Stimulated activated CD4-positive, alpha-beta T cell treated with anti-CD3 and anti-CD28 coated beads, Interleukin-15, amount 100 ng/mL, for 24 hours (primary cell): ENCODE measurements at places on chromosomes 2 and 18.

GRCh38 chr2:56666777-56667176, 483.0 kb downstream of the CCDC85A start:
- DNase-seq = no peak

GRCh38 chr2:239292531-239292930, 108.3 kb downstream of the HDAC4 start:
- no peak for DNase-seq

DNA sequence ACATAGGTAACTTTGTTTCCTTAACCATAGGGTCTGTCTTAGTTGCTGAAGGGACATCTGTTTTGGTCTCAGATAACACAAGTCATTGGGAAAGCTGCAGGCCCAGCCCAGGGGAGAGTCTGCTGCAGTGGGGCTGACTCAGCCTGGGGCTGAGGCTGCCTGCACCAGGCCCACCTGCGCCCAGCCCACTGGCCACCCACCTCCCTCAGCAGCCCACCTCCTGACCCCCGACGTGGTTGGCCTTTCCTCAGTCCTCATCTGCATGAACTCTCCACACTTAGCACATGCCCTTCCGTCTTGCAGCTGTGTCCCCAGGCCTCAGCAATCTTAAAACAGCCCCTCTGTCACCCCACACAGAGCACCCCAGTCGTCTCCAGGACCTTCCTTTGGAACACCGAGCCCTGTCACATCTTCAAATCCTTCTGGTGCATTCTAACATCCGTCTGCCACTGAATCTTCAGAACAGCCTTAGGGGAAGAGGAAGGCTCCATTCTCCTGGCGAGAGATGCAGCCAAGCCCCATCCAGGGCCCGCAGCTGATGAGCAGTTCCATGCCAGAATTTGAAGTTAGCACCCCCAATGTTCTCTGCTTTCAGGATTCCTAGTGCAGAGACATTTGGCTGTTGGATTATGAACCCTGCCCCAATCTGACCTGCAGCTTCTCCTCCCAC, 231.4 kb downstream of the SEPTIN10 start:
- no peak for DNase-seq

- DNase-seq = no peak
These were observed 1.1 kb downstream of the DNAJC27 start for GRCh38 chr2:24970483-24971285.

DNA sequence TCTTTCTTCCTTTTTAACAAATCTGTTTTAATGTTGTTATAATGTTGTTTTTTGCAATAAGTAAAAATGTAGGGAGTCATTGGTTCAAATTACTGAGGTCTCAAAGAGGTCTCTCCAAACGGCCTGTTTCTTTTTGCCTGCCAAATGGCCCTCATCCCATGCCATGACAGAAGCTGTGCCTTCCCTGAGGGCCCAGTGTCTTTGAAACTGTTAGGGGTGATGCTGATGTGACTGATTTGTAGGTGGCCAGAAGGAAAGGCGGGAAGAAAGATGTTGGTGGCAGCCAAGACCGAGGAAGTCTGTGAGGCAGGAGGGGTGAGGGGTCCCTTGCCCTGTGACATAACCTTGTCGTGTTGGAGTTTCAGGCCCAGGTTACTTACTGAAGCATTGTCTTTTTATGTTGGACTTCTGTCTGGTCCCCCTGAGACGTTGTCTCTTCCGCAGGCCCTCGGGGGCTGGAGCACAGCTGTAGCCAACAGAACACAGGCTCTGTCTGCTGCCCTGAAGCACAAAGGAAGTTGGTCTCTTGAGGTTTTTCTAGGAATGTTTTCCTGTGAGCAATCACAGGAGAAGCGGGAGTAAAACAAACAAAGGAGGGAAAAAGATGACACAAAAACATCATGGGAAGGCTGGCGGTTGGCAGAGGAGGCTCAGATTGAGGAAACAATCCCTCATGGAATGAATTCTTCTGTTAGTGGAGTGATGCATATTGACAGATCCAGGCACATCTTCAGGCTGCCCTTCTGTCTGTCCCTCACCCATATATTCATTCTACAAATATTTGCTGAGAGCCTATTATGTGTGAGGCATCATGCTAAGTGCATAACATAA, 4.9 kb upstream of the ST3GAL5 start:
- no peak for DNase-seq

DNA sequence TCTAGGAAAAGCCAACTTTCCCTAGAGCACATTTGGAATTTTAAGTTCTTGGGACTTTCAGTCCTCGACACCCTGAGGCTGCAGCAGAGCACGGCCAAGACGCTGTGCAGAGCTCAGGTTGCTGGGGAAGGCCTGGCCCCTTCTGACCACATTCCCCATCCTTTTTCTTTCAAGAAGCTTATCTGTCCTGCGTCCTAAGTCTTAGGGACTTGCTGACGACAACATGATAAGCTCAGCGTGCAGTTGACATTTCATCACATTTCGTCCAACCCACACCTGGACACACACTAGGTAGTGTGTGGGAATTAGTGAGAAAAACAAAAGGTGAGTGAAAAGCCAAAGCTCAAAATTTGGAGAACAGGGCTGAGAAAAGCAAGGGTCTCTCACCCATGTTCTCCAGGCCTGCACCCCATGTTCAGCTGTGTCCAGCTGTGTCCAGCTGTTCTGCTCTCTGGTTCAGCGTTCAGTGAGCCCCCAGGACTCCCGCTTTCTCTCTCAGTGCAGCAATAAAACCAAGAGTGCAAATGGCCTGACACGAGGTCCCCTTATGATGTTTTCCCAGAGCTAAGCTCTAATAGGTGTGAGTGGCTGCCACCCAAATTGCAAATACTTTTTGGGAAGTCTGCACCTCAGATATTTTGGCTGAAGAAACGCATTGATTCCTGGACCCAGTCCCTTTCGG, 101.9 kb downstream of the RGPD3 start:
- DNase-seq = no peak

- no peak for DNase-seq
These were observed 56.2 kb upstream of the SLC39A10 start for GRCh38 chr2:195600778-195601177.

GRCh38 chr18:72674710-72675109, 130.6 kb upstream of the CBLN2 start:
- DNase-seq = no peak

DNA sequence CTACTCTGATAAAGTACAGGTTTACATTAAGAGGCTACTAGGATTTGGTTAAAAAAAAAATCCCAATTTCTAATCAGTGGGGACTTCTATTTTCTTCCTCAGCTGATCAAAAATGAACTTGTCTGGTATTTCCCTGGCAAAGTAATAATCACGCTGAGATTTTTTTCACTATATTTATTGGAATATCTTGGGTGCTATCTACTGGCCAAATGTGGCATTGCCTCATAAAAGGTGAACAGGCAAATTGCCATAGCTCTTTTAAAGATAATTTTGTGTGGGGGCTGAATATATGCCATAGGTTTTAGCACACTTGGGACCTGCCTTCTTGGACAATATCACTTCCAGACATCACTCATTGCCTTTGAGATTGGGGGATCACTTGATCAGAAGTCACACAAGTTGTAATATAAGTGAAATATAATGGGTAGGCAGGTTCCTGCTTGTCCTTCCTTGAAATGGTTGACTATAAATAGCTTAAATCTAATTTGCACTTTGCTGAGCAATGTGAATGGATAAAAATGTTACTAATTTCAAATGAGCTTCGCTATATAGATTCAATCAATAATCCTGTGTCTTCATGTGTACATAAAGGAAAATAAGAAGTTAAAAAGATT, 7.0 kb upstream of the NXPH2 start:
- DNase-seq = no peak

DNA sequence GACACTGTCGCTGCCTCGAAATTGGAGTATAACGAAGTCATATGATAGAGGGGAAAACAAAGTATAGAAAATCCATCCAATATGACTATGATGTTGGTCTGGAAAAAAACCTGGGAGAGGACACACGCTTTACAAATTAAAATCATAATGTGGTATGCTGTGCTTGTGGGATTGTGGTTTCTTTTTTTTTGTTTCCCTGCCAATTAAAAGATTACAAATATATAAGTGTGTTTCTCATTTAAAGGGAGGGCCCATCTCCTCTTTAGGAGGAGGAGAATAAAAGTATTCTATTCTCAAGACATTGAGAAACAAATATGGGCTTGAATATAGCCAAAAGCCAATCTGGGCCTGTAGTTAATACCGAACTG, 86.6 kb downstream of the EPHA4 start:
- DNase-seq = no peak

- no peak for DNase-seq
These were observed 1.0 kb upstream of the ORC2 start for GRCh38 chr2:200964498-200964897.

GRCh38 chr2:187383043-187383800, 64.8 kb downstream of the CALCRL start:
- no peak for DNase-seq

GRCh38 chr2:168780669-168781071, 21.8 kb upstream of the NOSTRIN start:
- DNase-seq = no peak

DNA sequence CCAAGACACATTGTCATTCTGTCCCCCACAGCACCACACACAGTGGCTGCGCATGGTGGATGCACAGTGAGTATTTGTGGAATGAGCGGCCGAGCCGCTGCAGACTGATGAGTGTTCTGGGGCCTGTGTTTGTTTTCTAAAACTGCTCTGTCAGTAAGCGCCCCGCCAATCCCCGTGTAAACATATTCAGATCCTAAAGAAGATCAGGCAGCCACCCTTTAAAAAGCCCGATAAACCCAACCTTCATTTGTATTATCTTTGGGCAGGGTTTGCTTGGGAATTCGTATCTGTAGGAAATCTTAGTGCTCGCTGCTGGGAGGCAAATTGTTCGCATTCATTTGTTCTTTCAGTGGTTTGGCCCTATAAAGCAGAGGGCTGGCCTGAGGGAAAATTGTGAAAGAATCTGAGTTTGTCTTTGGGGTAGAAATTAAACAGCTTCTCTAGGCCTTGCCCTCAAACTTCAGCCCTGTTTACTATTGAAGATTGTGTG, 68.6 kb downstream of the TGOLN2 start:
- DNase-seq = no peak

GRCh38 chr2:8526403-8526696, 155.5 kb upstream of the ID2 start:
- DNase-seq = no peak

- no peak for DNase-seq
These were observed 289.9 kb upstream of the MC4R start for GRCh38 chr18:60662491-60662890.

- DNase-seq = no peak
These were observed 1.7 kb downstream of the TMEM18 start for GRCh38 chr2:675460-675859.

DNA sequence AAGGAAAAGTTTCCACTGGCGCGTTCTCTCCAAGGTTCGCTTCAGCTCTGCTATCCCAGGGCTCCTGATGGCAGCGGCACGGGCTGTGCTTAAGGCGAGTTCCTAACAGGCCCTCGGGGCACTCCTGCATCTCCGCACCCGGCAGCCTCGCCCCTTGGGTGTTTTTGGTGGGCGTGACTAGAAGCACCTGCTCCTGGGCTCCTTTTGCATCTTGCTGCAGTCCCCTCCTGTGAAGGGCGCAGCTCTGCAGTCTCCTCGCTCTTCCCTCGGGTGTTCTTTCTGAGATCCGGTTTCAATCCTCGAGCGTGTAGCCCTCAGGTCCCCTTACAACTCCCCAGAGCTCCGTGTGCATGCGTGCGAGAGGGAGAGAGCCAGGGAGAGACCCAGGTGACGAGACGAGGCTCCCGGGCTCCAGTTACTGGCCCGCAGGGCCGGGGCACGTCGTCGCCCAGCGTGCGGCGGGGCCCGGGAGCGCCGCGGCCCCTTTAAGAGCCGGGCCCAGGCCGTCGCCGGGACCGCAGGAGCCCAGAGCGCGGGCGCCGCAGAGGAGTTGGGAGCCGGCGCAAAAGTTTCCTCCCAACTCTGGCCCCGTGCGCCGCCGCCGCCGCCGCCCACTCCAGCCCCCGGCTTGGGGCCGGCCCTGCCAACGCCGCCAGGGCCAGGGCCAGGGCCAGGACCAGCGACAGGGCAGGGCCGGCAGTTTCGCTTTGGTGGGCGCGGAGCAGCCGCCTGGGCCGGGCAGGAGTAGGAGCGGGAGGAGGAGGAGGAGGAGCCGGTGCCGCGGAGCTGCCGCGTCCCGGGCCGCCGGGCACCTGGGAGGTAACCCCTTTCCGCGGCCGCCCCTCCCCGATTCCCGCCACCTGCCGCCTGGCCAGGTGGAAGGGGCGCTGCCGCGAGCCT, at the start of gene PARD3B:
TSS of gene PARD3B (plus strand) at position 515 of the 900 bp plus-strand sequence. CDS start 525 bp downstream, outside the sequence.
- DNase-seq = peak; percentile 60

DNA sequence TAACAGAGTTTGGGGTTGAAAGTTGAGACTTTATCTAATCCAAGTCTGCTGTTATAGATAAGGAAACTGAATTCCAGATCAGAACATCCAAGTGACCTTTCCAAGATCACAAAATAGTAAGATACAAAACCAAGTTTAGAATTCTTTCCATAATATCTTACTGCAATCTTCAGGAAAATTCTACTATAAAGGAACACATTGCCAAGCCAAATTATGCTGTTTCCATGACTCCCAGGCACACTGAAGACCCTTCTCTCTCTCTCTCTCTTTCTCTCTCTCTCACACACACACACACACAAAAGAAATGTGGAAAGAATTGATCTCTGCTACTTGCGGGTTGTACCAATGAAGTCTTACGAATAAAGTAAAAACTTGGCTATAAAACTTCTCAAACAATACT, 398.4 kb downstream of the METTL4 start:
- no peak for DNase-seq

- no peak for DNase-seq
These were observed 27.7 kb downstream of the COL5A2 start for GRCh38 chr2:189151906-189152305.
